Activated T-helper 9 cell treated with anti-CD3 and anti-CD28 coated beads, Interleukin-2, amount 50 U/mL, for 16 hours (primary cell): ENCODE measurements at places on chromosomes 13 and 19.

DNA sequence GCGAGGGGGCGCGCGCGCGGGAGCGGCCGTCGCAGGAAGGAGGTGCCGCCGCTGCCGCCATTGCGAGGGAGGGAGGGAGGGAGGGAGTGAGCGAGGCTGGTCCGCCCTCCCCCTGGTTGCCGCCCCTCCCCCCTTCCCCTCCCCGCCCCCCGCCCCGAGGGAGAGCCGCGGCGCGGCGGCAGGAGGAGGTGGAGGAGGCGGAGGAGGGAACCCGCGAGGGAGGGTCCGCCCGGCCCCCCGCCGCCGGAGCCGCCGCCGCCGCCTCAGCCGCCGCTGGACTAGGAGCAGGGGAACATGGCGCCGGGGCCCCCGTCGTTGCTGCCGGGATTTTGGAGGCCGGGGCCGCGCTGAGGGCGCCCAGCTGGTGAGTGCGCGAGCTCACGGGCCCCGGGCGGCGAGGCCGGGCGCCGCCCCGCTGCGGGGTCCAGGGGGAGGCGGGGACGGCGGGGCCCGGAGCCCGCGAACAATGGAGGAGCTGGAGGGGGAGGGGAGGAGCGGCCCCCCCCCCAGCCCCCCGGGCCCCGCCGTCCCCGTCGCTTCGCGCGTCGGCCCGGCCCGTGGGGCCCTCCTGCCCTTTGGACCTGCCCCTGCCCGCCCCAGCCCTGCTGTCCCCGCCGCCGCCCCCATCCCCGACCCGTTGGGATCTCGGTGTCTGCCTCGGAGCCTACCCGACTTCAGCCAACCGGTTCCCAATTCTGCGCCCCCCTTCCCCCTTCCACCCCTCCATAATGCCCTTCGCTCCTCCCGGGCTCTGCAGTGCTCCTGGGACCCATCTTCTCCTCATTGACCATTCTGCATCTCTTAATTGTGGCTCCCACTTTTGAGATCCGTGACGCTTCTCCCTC lies at the start of gene ARHGAP35:
Gene ARHGAP35, plus strand, starts transcription at position 152 of the 845 bp plus-strand sequence. CDS start 57,679 bp downstream, outside the sequence.
- DNase-seq, result no peak

DNA sequence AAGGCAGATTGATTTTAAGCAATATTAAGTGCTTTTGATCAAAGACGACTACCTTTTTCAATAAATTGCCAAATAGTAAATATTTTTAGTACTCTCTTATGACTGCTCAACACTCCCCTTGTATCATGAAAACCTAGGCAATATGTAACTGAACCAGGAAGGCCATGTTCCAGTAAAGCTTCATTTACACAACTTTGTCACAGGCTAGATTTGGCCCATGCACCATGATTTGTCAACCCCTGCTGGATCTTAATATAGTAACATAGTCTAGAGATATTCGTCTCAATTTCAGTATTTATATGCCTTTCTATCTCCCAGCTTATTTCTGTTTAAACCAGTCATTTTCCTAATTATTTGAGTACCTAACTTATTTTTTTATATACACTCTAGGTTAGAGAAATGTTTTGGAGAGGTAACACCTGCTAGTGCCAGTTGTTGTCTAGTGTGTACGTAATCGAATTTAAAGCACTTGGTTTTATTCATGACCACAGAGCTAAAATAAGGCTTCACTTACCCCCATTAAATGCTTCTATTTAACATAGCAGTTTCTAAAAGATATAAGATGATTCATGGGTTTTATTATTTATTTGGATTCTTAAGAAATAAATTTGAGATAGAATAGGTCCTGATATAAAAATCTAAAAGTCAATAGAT lies 21.0 kb downstream of the TPP2 start:
- DNase-seq, result no peak

DNA sequence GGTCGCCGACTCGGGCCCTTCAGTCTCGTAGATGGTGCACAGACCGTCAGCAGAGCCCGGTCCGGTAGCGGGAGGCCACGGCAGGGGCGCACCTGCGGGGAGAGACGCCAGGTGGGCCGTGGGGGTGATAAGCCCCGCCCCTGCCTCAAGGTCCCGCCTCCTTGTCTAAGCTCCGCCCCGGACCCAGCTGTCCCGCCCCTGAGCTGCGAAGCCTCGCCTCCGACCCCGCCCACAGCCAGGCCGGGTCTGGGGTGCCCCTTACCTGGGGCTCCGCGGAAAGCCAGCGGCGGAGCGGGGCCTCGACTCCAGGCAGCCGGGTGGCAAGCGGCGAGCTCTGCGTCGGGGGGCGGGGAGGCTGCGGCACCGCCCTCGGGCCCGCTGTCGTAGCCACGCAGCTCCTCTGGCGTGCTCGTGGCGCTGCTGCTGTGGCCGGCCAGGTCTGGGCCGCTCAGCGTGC lies 4.7 kb downstream of the PRR36 start:
- DNase-seq, result peak; percentile 67

DNA sequence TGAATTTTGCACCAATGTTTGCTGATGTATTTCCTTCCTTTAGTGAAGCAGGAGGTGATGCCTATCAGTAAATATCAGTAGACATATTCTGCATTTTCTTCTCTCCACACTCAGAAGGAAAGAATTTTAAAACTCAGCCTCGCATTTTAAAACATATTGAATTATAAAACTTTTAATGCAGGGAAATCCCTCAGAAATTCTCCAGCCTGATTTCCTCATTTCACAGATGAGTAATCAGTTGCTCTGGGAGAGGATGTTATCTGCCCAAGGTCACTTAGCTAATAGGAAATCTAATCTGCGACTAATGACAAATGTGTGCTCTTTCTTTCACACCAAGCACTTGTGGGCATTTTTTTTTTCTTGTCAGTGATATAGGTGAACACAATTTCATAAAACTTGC lies 320.6 kb downstream of the ITGBL1 start:
- DNase-seq, result no peak

DNA sequence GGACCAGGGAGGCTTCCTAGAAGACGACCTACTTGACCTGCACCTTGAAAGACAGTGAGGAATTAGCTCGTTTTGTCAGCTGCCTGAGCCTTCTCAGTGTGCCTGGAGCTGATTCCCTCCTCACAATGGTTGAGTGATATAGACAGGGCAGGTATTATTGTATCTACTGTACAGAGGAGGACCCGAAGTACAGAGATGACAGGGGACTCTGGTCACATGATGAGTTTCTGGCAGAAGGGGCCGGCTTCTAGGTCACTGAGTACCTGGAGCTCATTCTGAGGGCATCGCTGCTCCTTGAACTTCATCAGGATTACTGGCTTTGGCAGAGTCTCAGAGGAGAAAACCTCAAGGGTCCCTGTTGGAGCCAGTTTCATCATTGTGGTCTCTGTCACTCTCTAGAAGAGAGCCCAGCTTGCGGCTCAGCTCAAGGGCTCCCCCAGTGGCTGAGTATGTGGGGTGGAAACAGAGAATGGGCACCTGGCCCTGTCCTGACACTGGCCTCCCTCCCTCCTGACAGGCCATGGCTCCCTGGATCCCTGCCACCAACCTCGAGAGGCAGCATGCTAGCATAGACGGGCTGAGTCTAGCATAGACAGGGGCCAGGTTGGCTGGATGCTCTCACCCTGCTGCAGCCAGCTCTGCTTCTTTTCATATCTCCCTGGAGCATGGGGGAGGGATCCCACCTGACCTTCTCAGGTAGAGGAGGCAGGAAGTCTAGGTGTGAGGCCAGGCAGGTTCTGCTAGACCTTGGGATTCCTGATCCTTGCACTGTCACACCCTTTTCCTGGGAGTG lies 38.7 kb downstream of the NFIX start:
- no peak for DNase-seq

- DNase-seq, result no peak
Observed at GRCh38 chr13:104979281-104980030, 1556.0 kb downstream of the EFNB2 start.

GRCh38 chr13:26929971-26930730 lies 169.6 kb upstream of the GPR12 start:
- DNase-seq, result peak; percentile 58

GRCh38 chr13:23069566-23069965 lies 111.2 kb upstream of the SGCG start:
- no peak for DNase-seq

DNA sequence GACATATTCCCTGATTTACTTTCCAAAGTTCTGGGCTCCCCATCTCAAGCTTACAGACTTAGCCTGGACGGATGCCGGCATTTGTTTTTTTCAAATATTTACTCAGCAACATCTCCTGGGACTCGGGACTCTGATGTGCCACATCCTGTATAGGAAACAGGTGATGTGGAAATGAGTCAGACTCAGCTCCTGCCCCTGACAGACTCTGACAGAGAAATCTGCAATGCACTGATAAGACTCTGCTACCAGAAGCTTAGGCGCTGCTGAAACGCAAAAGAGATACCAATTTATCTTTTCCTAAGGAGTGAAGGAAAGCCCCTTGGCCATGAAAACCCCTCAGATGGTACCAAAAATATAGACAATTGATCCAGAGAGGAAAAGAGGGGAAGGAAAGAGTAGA lies 16.2 kb downstream of the LAIR2 start:
- DNase-seq, result no peak

DNA sequence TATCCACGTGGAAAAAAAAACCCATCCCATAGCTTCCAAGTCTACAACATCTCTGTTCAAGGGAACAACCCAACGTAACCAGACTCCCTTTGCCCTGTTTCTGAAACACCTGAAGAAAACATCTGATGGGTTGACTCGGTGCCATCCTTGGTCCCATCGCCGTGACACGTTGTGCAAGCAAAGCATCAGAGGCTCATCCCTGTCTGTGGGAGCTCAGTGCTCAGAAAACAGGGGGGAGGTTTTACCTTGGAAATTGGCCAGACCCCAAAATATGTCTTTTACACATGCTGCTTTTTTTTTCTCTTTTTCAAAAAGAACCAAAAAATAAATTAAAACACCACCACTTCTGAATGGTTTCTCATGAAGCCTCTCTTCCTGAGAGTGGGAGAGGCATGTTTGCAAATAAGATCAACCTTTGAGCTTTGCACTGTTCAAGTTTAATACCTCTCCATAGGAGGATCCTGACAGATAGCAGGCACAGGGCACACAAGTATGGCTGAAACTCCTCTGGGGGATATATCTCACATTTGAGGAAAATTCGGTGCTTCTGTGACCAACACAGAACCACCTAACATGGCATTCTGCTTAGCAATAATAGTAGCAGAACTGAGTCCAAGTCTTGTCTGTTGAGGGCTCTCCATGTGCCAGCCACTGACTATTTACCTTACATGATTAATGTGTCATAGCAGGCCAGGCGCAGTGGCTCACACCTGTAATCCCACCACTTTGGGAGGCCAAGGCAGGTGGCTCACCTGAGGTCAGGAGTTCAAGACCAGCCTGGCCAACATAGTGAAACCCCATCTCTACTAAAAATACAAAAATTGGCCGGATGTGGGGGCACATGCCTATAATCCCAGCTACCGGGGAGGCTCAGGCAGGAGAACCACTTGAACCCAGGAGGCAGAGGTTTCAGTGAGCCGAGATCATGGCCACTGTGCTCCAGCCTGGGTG lies 7.0 kb upstream of the PVR start:
- no peak for DNase-seq
